Fibroblast of skin of right quadriceps (primary cell): ENCODE measurements at places on chromosomes 1 and 21.
A peak's percentile ranks its signal among the peaks of the same experiment; 100 is the strongest.

DNA sequence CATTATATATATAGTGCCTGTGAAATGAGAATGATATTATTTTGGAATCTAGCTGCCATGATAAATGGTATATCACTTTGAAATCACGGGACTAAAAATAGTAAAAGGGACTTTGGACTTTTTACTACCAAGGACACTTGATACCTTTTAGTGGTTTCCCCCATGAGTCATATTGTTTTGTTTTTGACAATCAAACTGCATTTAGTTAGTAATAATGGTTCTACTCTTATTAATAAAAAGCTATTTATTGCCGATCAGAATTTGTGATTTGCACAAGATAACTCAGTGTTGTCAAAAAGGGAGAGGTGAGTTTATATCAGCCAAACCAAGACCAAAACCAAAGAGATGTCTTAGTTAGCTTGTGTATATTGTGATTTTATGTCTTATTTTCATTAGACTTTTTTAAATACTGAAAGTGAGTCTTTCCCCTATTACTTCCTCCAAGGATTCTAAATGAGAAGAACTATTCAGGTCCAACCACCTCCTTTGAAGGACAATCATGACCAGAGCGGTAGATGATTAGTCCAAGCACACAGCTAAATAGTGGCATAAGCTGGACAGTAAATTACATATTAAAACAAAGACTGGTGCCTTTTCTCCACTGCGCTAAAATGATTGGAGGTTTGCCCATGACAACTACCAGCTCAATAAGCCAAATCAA, 281.7 kb upstream of the ESRRG start:
- DNase-seq = no peak

- no peak for DNase-seq
These were observed 20.4 kb upstream of the SDE2 start for GRCh38 chr1:226019572-226019971.

- DNase-seq = peak; percentile 16
These were observed 109.2 kb downstream of the TOMM20 start for GRCh38 chr1:235019471-235019870.

GRCh38 chr1:204075890-204076846, 3.3 kb downstream of the SOX13 start:
- DNase-seq = no peak

DNA sequence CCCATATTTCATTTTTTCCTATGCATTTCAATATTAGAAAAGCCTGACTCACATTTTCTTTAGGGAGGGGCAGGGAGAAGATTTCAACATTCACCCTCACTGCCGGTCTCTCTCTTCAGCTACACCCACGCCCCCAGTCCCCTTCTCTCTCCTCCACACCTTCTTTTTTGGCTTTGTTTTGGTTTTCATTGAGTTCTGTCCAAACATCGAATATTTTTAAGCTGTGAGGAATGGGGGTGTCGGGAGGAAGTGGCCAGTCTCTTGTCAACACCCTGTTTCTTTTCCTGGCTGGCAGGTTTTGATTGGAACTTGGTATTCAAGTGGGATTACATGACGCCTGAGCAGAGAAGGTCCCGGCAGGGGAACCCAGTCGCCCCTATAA, 177.3 kb downstream of the PGBD5 start:
- DNase-seq = no peak

DNA sequence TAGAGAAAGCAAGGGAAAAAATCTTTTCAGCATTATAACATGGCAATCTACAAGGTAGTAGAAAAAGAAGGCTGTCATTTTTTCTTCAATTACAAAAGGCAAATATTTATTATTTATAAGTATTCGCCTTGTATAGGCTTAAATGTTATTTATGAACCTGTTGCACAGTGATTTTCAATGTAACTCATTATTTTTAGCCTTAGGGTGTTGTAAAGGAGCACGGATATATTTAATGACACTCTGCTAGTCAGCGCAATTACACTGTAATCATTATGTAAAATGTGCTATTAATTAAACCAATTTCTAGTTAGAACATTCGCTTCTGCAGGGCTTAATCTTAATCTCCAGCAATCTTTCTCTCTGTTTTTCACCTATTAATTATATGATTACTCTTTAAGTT, 145.0 kb downstream of the ATG4C start:
- no peak for DNase-seq

GRCh38 chr1:6263716-6264115, 2.8 kb upstream of the GPR153 start:
- no peak for DNase-seq

DNA sequence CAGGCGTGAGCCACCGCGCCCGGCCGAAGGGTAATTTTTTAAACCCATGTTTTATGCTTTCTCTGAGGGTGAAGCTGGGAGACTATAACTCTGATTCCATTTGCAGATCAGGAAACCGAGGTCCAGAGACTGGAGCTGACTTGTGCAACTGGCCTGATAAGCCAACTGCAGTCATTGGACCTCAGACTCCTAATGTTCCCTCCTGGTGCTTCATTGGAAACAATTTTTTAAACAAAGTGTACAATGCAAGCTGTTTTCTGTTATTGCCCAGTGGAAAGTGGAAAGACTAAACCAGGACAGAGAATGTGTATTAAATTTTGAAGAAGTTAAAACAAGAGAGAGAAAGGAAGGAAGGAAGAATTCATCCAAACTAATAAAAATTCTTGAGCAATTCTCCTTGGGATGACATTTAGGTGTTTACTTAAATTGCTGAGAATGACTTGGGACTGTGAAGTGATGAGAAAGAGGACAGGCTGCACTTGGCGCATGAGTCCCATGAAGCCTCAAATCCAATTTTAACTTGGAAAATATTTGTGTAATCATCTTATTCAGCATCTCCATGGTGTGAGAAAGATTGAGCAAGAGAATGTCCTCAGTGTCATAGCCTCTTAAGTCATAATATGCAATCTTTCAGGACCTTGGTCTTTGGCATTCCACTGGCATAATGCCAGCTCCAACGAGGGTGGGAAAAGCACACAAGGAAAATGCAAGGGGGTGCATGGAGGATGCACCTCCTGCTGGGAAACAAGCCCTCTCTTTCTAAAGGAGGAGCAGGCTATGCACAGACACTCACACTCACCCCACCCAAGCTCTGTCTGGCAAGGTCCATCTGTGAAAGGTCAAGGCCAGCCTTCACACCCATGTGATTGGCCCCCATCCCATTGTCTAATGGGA, 342.0 kb downstream of the SIPA1L2 start:
- no peak for DNase-seq
